Stimulated activated CD8-positive, alpha-beta memory T cell treated with anti-CD3 and anti-CD28 coated beads, Interleukin-4, amount 100 ng/mL, for 1 hour (primary cell): ENCODE measurements at places on chromosomes 2 and 18.

GRCh38 chr2:191188550-191189093 lies 37.8 kb upstream of the STAT4 start:
- DNase-seq, result no peak

GRCh38 chr2:242043538-242044312 lies 174.2 kb downstream of the RTP5 start:
- no peak for DNase-seq

- no peak for DNase-seq
Observed at GRCh38 chr2:128792476-128793054, 473.9 kb upstream of the HS6ST1 start.

- no peak for DNase-seq
Observed at GRCh38 chr2:84435345-84436025, 23.6 kb downstream of the SUCLG1 start.

GRCh38 chr2:134576478-134576877 lies 142.3 kb downstream of the TMEM163 start:
- DNase-seq, result no peak

DNA sequence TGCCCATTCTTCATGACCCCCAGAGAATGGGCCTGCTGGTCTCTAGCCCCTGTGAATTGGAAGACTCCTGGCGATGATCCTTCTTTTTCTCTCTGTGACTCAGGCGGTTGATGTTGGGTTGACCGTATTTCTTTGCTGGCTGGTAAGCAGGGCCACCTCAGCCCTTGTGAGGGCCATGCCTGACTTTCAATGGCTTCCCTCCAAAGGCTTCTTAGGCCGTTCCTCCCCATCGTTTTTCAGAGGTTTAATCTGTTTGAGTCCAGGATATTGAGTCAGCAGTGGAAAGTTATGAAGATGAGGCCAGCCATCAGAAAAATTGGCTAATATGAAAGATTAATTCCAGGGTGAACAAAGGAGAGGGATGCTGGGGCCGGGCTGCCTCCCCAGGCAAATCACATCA lies 13.6 kb downstream of the HPCAL1 start:
- DNase-seq, result no peak

DNA sequence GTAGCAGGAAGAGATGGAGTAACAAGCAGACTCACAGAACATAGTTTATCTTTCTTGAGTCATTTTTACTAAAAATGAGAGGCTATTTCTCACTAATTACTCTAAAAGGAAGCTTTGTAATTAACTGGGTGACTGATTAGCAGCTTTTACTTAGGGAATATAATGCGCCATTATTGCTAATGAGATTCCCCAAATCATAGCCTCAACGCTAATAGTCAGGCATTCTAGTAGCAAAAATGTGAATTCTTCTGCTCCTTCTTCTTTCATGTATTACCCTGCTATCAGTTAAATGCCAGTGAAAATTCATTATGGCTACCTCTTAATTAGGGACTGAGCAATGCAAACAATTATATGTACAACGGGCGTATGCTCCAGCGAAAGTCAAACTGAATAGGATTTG lies 349.8 kb downstream of the CDH19 start:
- no peak for DNase-seq

DNA sequence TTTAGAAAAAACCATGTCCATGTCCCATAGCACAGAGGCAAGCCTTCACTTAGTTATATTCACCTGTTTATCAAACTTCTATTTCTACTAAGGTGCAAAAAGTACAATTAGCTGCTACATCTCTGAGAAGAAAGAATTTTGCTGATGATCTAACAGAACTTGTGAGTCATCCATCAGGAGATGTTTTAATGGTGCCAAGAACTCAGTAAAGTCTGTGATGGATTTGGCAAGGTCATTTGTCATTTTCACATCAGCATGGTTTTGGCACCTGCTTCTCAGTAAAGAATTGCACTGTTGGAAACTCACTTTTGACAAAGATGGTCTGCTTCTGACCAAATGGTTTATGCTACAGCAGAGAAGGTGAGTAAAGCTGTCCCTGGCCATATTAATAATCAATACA lies 195.7 kb upstream of the TMEFF2 start:
- DNase-seq, result no peak

- no peak for DNase-seq
Observed at GRCh38 chr2:39150102-39150562, 29.3 kb upstream of the SOS1 start.

DNA sequence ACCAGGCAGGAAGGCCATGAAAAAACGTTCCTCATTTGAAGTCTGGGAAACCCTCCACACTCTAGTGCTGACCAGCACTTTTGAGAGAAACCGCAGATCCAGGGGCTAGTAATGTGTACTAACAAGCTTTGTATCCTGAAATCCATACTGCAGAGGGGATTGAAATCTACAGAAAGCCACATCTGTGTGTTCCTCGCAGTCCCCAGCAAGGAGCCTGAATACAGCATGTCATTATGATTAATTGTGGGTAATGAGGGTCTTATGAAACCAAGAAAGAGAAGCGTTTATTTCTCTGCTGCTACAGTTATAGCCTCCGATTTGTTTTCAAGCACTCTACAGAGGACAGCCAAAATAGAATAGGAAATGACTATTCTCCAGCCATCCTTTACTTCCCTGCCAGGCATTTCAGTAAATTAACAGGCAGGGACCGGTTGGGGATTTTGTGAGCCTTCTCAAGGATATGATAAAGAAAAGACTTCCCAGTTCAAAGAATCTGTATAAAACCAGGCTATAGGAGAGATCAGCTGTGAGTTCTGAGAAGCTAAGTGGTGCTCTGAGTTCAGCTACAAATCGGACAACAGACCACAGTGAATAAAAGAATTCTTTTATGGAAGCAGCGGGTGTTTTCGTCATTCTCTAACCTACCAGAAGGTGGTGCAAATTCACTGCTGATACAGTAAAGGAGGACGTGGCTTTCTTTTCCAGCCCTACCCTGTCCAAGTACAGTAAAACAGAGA lies 133.4 kb downstream of the INSIG2 start:
- no peak for DNase-seq

DNA sequence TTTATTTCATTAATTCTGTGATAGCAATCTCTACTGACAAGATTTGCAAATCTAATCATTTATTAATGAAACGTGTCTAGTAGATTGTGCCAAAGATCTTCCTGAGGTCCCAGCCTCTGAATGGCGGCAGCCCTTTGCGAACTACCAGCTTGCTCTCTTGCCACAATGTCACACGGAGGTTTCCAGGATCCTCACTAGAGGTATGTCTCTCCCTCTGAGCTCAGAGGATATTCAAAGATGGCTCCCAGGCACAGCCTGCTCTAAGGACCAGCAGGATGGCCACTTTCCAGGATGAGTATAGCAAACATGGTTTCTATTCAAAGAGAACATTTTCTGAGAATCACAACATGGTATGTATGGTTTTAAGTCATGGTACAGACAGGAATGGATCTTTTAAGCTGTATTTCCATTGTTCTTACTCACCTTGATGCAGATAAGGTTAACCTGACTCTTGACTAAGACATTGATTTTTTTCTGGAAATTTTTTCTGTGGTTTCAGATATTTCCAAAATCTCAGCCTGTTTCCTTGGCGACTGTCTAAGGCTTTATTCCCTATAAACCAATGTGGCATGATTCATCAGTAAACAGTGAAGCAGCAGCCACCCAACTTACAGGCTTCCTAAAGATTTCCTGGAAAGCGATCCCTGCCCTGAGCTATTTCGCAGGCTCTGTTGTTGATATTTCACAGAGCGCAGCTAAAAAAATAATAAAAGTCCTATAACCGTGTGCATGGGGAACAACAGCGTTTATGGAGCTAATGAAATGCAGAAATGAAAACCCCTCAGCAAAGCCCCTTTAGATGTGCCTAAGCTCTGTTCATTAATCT lies 54.1 kb upstream of the KLF7 start:
- no peak for DNase-seq

GRCh38 chr2:207833251-207833751 lies 63.6 kb upstream of the FZD5 start:
- DNase-seq, result no peak
